ENCODE measurements at places on chromosomes 1 and 21.

DNA sequence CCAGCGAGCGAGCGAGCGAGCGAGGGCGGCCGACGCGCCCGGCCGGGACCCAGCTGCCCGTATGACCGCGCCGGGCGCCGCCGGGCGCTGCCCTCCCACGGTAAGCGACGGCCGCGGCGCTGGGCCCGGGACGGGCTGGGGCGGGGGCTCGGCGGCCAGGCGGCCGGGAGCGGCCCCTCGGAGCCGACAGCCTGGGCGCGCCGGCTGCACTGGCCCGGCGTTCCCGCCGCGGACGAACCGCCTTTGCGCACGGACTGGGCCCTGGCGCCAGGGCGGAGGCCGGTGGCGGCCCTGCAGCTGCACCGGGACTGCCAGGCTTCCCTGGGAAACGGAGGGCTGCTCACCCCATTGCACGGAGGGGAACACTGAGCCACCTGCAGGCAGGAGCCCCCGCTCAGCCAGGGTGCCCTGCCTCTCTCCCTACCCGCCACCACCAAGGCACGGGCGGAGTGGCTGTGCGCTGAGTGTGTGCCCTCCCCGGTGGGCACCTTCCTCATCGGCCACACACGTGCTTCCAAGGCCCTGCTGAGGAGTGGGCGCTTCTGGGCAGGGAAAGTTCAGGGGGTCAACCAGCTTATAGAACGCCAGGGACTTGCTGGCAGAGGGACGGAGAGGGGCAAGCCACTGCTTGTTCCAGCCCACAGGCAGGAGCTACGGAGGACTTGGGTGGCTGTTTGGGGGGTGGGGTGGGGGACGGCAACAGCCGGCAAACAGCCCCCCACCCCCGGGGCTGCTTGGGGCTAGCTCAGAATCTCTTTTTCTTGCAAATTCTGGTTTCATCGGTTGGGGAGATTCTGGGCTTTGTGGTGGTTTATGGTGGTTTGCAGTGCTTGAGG, 532 bp downstream of the CSF1 start:
- no peak for DNase-seq

DNA sequence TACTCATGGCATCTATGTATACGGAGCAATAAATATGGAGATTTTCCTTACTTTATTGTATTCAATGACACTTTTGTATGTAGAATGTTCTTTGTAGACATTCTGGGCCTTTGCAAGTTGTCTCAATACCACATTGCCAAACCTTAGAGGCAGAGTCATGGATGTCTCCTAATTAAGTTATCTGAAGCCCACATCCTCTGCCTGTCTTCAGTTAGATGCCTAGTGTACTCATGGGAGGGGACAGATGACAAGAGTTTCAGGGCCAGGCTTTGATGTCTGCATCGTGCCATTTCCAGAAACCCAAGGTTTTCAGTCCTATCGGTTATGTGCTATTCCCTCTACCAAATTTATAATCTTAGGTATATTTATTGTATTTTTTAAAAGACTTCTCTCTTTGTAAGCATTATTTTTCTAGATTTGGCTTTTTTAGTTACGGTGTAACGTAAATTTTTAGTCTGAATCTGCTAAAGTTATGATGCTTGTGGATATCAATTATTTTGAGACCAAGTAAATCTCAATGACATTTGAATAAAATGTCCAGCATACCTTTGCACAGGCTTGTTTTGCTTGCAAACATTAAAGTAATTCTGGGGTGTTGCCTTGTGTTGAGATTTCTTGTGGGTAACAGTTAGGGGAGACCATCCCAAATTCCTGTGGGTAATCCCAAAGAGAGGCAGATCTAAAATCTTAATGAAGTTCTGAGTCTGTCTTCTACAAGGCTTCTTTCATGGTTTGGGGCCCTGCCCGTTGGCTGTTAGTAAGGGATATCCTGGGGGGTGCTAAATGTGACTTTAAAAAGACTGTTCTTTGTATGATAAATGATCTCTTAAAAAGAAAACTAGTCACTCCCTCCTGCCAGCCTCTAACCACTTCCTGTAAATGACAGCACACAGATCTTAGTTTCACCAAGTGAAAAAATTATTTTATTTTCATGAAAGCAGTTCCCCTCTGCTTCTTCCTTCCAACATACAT, 8.0 kb upstream of the MACF1 start:
- no peak for DNase-seq

DNA sequence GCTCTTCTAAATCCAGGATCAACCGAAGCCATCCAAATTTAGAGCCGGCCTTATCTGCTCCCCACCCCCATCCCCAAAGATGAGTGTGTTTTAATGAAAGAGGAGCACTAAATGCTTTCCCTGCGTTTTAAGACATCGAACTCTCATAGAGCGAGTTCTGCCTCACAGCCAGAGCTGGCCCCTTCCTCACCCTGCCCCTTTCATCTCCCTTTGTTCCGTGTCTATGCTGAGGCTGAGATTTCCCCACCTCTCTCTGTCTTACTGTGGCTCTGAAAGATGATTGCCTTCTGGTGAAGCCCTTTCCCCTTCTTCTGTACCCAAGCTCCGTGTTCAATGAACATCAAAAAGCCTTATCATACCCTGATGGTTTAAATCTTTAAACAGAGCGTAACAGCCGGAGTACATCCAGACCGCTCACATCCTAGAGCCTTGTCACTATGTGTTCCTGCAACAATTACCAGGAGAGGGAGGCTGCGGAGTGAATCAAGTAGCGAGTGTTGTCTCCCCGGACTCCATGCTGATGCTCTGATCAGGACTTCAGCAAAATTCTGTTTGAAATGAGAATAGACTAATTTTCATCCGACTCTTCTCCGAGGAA, 110.1 kb downstream of the ZNF326 start:
- DNase-seq, result no peak

DNA sequence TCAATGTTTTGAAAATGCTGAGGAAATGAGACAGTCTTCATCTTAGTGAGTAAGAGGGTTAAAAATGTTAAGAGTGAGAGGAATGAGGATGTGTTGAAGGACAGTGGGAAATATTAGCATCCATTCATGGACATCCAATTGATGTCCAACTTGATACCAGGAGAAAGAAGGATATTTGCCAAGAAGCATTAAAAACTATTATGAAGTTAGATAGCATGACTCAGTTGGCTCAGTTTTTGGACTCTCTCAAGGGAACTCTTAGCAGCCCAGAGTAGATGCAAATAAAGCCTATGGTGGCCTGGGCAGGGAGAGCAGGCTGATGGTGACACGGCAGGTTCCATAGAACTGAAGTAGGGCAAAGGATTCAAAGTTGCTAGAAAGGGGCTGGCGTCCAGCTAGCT, 171.0 kb downstream of the ZZZ3 start:
- DNase-seq, result peak; percentile 87

GRCh38 chr21:29763674-29764073, 176.1 kb downstream of the GRIK1 start:
- DNase-seq, result no peak

DNA sequence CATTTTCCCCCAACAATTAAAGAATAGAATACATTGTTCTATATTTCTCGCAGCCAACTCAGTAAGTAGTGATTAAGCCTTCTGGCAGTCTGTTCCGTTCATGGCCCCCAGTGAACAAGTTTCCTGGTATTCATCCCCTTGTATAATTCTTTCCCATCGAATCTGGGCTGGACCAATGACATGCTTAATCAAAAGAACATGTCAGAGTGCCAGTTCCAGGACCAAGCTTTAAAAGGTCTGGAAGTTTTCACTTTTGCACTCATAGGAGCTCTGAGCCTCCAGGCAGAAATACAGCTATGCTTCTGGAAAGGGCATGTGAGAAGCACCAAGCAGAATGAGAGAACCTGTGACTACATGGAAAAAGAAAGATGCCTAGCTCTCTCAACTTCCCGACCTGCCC, 22.5 kb upstream of the DPYD start:
- peak; percentile 79 for DNase-seq

- no peak for DNase-seq
These were observed 27.6 kb downstream of the TENT5C start for GRCh38 chr1:117633423-117633822.

GRCh38 chr1:184388319-184388889, 1.6 kb downstream of the C1orf21 start:
- peak; percentile 51 for DNase-seq

- no peak for DNase-seq
These were observed 19.1 kb upstream of the LRRC3 start for GRCh38 chr21:44436111-44436611.

DNA sequence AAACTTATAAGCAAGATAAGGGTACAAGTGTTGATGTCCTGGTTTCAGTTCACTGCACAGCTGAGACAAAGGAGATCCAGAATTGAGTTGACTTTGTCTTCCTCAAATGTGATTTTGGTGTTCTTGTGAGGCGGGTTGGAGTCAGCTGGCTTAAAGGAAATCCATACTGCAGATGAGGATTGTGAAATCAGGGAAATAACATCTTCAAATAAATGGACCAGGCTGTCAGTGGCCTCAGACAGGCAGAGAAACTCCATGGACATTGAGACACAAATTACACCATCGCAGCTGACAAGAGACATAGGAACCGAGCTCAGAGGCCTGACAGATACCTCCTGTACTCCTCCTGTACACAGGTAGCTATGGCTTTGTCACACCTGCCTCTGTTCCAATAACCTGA, 27.0 kb upstream of the REG4 start:
- DNase-seq, result no peak

- no peak for DNase-seq
These were observed 253.5 kb upstream of the CACYBP start for GRCh38 chr1:174746024-174746808.

- DNase-seq, result no peak
These were observed 5.0 kb downstream of the MEF2D start for GRCh38 chr1:156495401-156496140.

DNA sequence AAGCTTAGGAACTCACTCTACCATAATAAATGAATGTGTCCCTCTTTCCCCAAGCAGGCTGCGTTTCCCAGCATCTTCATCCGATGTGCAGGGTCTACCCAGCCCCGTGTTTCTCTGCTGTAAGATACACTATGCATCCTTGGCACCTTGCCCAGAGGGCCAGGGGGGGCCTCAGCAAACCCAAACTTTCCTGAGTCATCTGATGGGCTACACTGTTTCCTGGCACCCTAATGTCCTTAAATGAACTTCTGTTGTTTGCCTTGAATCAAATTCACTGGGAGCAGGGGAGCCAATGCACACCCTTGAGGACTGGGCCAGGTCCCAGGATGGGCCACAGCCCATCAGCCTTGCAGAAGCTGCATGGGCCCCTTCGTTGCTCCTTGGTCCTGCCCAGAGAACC, 145.5 kb downstream of the IGSF21 start:
- DNase-seq, result no peak

- DNase-seq, result no peak
These were observed 807.7 kb downstream of the USP25 start for GRCh38 chr21:16537501-16537900.

- DNase-seq, result no peak
These were observed 76.9 kb downstream of the C1orf21 start for GRCh38 chr1:184463680-184464079.

DNA sequence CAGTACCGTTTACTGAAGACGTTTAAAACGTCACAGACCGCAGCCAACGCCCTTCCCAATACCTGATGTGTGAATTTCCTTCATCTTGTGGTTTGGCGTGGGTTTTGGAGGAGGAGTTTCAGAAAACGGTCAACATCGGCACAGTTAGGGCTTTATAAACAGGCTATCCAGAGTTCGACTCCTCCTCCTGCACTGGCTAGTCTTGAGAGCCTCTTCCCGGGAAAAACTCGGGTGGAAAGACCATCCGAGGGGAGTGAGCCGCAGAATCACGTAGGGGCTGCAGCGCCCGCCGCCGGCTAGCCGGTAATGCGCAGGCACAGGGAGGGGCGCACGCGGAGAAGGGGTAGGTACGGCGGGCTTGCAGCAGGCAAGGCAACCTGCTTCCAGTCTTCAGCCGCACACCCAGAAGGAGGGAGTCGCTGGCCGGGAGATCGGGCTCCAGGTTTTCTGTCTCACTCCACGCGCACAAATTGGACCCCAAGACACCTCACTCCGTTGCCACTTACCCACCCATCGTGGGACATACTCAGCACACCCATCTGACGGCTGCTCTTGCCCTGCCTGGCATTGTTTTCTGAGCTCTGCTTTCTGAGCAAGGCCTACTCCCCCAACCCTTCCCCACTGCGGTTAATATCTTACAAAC, 25.4 kb downstream of the SLC19A2 start:
- no peak for DNase-seq

GRCh38 chr1:224411766-224412165, 22.8 kb downstream of the WDR26 start:
- no peak for DNase-seq

- DNase-seq, result no peak
These were observed 467.9 kb downstream of the SIPA1L2 start for GRCh38 chr1:232162001-232162400.

- DNase-seq, result no peak
These were observed 260.3 kb upstream of the SGIP1 start for GRCh38 chr1:66273656-66274055.

- no peak for DNase-seq
These were observed 523.3 kb upstream of the RGS18 start for GRCh38 chr1:191634801-191635508.

DNA sequence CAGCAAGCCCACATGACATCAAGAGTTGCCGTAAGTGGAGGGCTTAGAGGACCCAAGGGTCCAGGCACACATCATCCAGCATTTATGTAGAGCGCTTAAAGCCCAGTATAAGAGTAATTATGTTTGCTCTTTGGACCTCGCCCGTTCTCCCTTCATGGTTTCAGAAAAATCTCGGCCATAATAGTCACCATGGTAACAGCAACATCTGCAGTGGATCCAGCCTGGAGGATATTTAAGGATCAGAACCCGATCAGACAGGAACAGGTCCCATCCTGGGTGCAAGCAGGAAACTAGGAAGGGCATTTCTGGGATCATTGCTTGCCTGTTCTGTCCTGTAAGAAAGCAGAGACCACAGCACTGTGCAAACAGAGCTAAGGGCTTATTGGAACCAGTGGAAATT, 89.9 kb upstream of the KAZN start:
- no peak for DNase-seq

GRCh38 chr1:17206196-17206595, 1.3 kb downstream of the PADI1 start:
- DNase-seq, result no peak

GRCh38 chr1:56334047-56334446, 245.3 kb downstream of the PLPP3 start:
- no peak for DNase-seq

DNA sequence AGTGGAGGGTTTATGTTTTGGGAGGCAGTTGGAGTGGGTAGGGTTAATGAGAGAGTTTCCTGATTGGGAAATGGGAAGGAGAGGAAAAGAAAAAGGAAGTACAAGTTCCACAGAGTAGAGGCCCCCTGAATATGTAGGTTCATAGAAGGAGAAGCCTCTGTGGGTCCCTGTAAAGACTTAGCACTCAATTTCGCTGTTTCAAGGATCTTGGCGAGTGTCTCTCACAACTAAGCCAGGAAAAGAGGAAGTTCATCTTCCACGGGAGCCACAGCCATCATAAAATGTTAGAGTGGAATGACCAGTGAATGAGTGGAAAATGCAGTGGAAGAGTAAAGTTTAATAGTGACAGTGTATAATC, 17.4 kb upstream of the DPYD start:
- DNase-seq, result no peak

GRCh38 chr1:41482001-41482765, 2.3 kb downstream of the EDN2 start:
- no peak for DNase-seq

DNA sequence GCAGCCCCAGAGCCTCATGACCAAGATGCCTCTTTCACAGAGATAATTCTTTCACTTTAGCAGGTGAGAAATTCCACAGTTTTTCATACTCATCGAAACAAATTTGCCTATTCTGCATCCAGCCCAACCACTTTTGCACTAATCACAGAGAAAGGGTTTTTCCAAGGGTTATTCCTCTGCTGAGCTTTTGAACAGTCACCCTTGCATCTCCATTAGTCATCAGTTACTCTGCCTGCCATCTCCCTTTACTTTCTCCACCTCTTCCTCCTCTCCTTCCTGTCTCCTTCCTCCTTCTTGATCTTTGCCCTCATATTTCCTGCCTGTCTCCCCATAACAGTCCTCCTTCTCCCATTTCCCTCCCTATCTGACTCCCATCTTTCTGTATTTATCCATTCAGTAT, 43.9 kb downstream of the FH start:
- no peak for DNase-seq

Data from fibroblast of skin of left biceps (primary cell).